ENCODE measurements at places on chromosomes 7 and 10.

GRCh38 chr7:107958764-107959526 is 44.0 kb downstream of the LAMB1 start:
- no peak for DNase-seq

- no peak for DNase-seq
Measured at GRCh38 chr7:105315357-105315756, 73.4 kb downstream of the SRPK2 start.

GRCh38 chr10:22850541-22850940 is 77.3 kb upstream of the ARMC3 start:
- DNase-seq = no peak

DNA sequence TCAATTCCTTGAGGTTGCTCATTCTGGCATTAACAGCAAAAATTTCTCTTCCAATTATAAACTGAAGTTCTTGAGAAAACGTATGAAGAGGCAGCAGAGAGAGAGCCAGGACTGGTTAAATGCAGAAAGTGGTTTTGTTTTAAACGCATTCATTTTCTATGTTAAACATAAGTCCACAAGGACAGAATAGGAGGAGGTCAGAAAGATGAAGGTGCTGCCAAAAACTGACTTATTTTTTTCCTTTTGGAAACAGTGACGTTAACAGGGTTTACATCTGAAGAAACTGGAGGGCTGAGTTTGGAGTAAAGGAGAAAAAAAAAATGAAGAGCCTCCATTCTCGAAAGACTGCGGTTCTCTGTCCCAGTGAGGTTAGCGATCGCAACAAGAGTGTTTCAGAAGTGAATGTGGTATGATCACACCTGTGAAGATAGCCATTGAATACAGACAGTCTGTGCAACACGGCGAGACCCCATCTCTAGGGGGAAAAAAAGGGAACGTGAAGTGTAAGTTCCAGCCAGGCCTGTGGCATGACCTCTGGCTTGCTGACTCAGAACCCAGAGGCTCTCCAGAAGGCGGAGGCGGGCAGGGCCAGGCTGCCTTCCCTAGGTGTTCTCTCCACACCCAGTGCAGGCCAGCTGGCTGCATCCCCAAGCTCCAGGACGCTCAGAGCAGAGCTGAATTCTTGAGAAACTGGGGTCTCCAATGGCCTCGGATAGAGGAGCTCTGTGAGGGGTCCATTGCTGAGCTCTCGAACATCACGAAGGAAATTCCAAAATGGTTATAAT is 84.0 kb downstream of the CHST15 start:
- DNase-seq = no peak

GRCh38 chr7:295155-296154 is 5.5 kb downstream of the FOXL3 start:
- DNase-seq = no peak

GRCh38 chr10:71714031-71714410 is 5.6 kb downstream of the C10orf105 start:
- DNase-seq = no peak

DNA sequence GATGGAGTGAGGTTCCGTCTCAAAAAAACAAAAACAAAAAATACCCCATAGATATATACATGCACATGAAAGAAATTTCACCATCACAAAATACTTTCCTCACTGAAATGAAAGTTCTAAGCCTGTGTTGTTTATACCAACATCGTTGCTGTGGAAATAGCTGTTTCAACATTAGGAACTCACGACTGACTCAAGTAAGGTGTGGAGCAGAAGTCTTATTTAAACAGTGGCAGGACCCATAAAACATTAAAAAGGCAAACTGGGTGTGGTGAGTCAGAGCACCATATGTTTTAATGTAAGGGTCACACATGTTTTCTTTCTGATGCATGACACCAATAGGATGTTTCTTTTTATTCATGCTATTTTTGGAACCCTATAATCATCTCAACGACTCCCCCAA is 48.3 kb downstream of the BAIAP2L1 start:
- DNase-seq = peak; percentile 49

DNA sequence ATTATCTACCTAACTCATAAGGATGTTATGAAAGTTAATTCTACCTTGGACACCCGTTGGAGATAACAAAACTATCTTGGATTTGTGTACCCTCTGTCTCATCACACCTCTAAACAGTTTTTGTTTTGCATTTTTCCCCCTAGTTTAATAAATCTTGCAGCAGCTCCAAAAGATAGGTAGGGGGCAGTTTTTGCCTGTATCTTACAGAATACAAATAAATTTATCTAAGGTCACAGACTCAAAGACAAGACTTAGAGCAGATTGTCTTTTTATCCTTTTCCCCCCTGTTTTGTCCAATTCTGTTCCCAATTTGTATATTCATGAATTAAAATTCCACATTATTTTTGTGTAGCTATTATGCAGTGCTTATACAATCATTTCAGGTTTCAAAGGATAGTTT is 5.0 kb upstream of the SORCS1 start:
- no peak for DNase-seq

GRCh38 chr10:62501547-62501946 is 127.4 kb downstream of the ZNF365 start:
- DNase-seq = no peak

- peak; percentile 14 for DNase-seq
Measured at GRCh38 chr7:116216956-116217571, 6.7 kb downstream of the TES start.

GRCh38 chr7:139930286-139930965 is 101.4 kb downstream of the TBXAS1 start:
- no peak for DNase-seq

DNA sequence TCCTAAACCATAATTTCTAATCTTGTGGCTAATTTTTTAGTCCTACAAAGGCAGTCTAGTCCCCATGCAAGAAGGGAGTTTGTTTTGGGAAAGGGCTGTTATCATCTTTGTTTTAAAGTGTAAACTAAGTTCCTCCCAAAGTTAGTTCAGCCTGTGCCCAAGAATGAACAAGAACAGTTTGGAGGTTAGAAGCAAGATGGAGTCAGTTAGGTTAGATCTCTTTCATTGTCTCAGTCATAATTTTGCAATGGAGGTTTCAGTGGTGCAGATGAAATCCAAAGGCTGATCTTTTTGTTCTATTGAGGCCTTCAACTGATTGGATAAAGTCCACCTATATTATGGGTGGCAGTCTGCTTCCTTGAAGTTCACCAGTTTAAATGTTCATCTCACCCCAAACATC is 68.1 kb downstream of the LRGUK start:
- DNase-seq = no peak

DNA sequence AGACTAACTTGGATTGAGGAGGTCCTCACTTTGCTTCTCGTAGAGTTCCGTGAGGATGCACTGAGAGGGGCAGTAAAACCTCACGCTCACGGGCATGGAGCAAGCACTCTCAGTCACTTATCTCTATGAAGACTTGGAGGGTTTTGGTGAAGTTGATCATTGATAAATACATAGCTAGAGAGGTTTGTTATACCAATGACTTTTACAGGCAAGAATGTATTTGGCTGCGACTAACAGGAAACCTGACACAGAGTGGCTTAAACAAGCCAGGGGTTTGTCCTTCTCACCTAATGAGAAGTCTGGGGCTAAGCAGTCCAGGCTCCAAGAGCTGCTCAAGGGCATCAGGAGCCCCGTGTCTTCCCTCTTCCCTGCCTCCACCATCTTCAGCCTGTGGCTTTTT is 6.1 kb downstream of the BICC1 start:
- no peak for DNase-seq

- DNase-seq = no peak
Measured at GRCh38 chr10:23474626-23475025, 35.8 kb downstream of the OTUD1 start.

DNA sequence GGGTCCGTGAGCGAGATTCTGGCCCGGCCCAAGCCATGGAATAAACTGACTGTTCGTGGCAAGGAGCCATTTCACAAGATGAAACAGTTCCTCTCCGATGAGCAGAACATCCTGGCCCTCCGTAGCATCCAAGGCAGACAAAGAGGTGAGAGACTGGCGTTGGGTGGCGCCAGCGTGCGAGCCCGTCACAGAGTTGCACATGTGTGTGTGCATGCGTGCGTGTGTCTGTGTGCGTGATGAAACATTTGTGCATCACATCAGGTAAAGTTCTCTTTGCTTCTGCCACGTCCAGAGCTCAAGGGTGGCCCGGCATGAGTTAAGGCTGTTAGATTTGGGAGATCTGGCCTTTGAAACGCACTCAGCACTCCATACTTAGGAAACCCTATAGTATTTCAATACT is 89.5 kb upstream of the SH2B2 start:
- no peak for DNase-seq

DNA sequence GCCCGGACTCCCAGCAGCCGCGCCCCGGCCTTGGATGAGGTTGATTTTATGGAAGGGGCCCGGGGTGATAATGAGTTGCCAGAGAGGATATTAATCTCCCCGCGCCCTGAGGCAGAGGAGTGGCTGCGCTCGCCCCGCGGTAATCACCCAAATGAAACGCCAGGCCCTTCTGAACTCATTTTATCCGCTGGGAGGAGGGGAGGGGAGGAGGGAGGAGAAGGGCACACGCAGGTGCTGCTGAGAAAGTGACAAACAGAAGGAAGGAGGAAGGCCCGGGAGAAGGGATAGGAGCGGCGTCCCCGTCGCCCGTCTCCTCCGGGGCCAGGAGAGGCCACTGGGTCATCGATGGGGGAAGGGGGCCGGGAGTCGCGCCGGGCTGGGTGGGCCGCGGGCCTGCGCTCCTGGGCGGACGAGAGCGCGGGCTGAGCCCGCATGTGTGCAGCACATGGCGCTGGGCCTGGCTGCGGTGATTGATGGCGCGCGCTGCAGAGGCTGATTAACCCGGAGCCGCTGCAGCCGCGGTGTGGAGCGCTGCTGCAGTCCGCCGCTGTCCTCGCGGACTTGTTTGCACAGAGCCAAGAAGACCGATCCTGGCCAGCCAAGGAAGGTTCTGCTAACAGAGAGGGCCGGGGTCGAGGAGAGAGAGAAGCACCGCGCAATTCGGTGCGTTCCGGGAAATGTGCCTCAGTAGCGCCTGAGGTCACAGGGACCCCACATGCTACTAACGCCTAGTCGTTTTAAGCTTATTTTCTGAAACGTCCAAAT is 6.5 kb downstream of the MNX1 start:
- no peak for DNase-seq

- no peak for DNase-seq
Measured at GRCh38 chr10:103687172-103687571, 168.2 kb downstream of the SH3PXD2A start.

GRCh38 chr7:43516581-43517342 is 66.1 kb upstream of the STK17A start:
- DNase-seq = no peak

- DNase-seq = no peak
Measured at GRCh38 chr7:23105086-23105643, 420 bp upstream of the KLHL7 start.

DNA sequence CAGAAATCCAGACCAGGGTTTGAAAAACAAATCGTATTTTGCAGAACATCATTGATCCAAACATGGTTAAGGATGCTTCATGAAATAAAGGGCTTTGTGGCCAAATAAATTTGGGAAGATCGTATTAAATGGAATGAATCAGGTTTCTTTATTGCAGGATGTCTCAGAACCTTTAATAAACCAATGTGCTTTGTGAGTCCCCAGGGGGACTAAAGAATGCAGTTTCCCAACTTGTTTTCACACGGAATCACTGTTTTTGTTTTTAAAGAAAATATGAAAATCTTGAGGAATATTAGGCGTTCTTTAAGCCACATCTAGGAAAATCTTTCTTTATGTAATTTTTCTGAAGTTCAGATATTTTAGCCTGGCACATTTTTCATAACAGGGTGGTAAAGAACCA is 16.8 kb upstream of the CCDC172 start:
- no peak for DNase-seq

GRCh38 chr7:50782375-50783208 is at the start of gene GRB10:
TSS of gene GRB10 (minus strand) at chr7:50782896. CDS start at chr7:50732322, 50,574 bp downstream.
- no peak for DNase-seq

GRCh38 chr10:60310740-60311139 is 78.9 kb downstream of the ANK3 start:
- no peak for DNase-seq

DNA sequence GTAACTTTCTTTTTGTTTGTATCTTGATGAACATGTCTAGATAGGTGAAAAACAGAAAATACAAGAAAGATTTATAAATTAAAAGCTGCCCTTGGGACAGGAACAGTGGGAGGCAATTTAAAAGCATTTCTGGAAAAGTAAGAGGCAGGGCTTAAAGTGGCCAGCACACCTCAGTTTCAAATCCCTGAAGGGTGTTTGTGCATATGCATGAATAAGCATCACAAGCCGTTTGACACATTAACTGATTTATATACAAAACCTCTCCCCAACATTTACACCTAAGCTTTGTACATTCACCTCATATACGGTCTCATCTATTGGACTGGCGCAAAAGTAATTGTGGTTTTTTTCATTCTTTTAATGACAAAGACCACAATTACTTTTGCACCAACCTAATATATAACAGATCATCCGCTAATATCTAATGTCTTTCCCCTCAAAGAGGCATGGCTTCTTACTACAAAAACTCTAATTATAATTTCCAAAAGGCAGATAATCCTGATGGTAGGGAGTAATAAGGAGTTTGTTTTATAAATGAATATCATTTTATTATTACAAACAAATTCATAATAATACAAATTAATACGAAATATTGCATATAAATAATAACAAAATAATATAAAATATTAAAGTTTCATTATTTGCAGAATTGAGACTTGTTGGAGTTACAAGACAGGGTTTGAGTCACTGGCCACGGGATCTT is 48.3 kb downstream of the LRGUK start:
- no peak for DNase-seq

GRCh38 chr7:156527458-156527890 is 113.1 kb upstream of the RNF32 start:
- no peak for DNase-seq

DNA sequence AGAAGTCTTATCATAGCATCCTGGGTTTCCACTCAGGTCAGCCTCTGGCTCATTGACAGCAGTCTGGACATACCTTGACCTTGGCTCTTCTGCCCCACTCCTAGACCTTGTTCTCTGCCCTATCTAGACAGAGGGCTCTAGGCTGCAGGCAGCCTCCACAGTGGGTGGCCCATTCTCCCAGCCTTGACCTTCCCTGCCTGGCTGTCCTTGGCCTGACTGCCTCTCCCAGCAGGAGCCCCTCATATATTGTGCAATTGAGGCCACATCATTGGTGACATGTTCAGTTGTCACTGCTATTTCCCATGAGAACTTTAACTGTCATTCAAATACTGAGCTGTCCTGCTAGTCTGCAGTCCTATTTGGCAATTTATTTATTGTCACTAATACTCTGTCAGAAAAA is 503.4 kb downstream of the PLXNA4 start:
- DNase-seq = peak; percentile 9

- no peak for DNase-seq
Measured at GRCh38 chr10:35356725-35357092, 20.4 kb downstream of the CCNY start.

GRCh38 chr10:123402656-123403055 is 248.5 kb downstream of the BUB3 start:
- no peak for DNase-seq

DNA sequence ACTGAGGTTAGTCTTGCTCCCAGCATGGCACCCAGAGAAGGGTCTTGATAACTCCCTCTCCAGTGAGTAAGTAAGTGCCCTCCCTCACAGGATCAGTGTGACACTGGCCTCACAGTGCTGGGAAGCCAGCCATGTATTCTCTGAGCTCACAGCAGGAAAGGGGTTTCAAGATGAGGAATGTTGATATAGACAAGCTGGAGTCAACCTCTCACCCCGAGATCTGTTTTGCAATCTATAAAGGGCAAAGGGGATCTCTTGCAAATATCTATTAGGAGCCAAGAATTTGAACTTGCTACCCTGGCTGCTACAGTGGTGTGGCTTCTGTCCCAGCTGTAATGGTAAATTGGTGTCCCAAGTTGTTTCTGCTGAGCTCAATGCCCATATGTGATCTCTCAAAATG is 70.2 kb upstream of the ADAM12 start:
- DNase-seq = no peak

- DNase-seq = no peak
Measured at GRCh38 chr10:87551326-87551725, 46.6 kb downstream of the MINPP1 start.

GRCh38 chr7:129779602-129780256 is 168.2 kb downstream of the NRF1 start:
- peak; percentile 47 for DNase-seq
